Stimulated activated CD8-positive, alpha-beta memory T cell treated with anti-CD3 and anti-CD28 coated beads, Interleukin-7, amount 100 ng/mL, for 48 hours (primary cell): ENCODE measurements at places on chromosomes 11 and 22.

DNA sequence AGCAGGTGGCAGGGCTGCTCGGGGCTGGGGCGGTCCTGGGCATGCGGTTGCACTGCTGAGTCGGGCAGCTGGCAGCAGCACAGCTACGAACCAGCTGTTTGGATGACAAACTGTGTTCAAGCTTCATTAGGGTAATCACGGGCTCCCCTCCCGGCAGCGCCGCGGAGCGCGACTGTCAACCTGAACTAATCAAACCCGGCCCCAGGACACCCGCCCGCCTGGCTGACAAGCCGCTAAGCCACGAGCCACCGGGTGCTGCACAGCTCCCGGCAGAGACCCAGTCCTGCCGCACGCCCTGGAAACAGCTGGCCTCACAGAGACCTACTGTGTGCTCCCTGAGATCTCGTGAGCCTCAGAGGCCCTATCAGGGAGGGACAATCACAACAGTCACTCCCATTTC, 60.6 kb upstream of the TCF20 start:
- no peak for DNase-seq

- no peak for DNase-seq
Observed at GRCh38 chr11:132099692-132100091, 729.3 kb downstream of the NTM start.

GRCh38 chr11:75719340-75720239, 2.0 kb downstream of the MOGAT2 start:
- no peak for DNase-seq

DNA sequence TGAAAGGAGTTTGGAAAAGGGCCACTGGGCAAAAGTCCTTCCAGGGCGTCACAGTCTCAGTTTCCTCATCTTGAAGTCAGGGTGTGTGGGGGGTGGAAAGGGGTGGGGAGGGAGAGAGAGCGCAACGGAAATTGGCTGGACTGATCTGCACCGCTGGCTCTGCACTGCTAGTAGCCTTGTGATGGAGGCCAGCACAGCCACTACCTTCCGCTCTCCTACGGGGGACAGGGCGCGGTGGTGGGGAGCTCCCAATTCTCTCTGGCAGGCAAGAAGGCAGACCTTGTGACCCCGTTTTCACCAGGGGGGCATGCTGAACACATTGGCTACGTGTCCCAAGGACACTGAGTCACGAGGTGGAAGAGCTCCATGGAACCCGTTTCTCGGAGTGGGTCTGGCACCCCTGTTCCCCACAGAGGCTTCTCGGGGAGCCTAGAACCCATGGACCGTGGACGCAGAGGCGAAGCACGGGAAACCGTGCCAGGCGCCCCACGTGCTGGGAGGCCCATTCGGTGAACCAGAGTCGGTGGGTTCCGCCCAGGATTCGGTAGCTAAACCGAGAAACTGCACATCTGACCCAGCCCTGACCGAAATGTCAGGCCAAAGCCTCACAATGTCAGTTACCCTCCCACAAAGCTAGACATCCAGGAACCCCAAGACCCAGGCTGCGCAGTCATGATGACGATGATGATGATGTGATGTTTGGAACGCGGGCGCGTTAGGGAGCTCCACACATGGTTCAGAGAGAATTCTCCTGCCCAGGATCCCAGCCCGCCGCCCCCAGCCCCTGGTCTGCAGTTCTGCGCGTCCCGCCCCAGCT, 28.3 kb upstream of the WNT11 start:
- DNase-seq: no peak

GRCh38 chr11:133515107-133515506, 17.2 kb downstream of the OPCML start:
- DNase-seq: no peak

- no peak for DNase-seq
Observed at GRCh38 chr22:37275134-37275533, 7.2 kb upstream of the CYTH4 start.

GRCh38 chr22:50477923-50478322, 3.1 kb upstream of the SBF1 start:
- no peak for DNase-seq

- DNase-seq: no peak
Observed at GRCh38 chr22:43542681-43543521, 131.1 kb downstream of the MPPED1 start.

- peak; percentile 23 for DNase-seq
Observed at GRCh38 chr11:118436639-118437207, 431 bp downstream of the KMT2A start.

- no peak for DNase-seq
Observed at GRCh38 chr11:71286701-71287643, 34.6 kb upstream of the SHANK2 start.

DNA sequence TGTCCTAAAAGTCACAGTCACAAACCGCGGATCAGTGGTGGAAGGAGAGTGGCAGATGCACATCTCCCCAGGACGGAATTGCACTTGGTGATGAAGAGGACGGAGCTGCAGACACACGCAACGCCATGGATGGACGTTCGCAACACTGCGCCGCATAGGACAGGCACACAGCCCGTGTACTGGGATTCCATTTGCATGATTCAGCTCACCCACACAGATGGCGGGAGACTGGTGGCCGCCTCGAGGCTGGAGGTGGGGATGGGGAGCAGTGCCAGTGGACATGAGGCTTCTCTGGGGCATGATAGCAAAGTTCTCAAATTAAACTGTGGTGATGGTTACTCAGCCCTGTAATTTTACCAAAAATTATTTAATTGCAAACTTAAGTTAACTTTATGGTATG, 37.4 kb downstream of the DUSP8 start:
- DNase-seq: no peak

- DNase-seq: no peak
Observed at GRCh38 chr11:46278387-46279125, 1.1 kb downstream of the CREB3L1 start.

DNA sequence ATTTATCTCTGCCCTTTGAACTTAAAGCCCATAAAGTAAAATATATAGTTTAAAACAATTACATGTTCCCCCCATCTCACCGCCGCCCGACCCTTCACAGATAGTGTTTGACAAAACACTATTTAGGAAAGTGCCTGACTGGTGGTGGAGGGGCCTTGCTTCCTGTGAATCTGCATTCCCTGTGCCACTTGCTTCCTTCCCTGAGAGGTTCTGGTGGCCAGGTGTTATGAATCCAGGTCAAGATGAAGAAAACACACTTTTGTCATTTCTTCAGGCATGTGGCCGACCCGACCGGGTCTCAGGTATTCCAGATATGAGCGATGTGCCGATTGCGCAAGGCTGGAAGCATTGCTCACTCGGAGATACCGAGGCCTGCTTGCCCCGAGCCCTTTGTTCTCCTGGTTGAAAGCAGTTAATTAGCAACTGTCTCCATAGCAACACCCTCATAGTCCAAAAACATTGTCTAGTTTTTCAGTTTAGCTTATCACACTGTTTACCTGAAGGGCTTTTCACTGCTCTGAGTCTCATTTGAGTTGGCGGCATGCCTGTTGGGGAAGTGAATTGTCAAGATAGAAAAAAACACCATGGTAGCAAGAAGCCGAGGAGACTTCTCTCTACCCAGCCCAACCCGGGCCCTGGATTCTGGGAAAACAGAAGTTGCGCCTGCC, 128.3 kb downstream of the TEAD1 start:
- no peak for DNase-seq

- DNase-seq: no peak
Observed at GRCh38 chr11:15714641-15715399, 600.1 kb downstream of the INSC start.

GRCh38 chr11:12502046-12502445, 124.7 kb downstream of the PARVA start:
- no peak for DNase-seq

- DNase-seq: no peak
Observed at GRCh38 chr11:69378303-69379141, 84.6 kb downstream of the MYEOV start.

GRCh38 chr22:26608129-26608528, 9.7 kb downstream of the CRYBB1 start:
- no peak for DNase-seq

DNA sequence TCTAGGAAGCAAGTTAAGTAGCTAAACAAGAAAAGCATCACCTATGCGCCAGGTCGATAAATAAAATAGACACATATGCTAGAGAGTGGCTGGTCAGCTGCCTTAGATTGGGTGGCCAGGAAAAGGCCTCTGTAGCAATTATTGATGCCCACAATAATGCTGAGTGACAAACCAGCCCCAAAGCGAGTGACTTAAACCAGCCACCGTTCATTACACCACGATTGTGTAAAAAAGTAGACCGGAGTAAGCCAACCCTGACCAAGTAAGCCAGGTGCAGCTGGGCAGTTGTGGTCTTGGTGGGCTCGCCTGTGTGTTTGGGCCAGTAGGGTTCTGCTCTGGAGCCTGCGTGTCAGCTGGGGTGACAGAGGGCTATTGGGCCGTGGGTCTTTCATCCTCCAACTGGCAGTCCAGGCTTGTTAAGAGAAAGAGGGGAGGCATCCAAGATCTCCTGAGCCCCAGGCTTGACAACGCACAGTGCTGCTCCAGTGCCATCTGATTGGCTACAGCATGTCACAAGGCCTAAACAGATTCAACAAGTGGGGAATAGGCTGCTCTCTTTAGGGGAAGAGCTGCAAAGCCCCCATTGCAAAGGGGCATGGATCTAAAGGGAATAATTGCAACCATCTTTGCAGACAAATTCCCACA, 100.4 kb upstream of the PARVA start:
- no peak for DNase-seq

- DNase-seq: no peak
Observed at GRCh38 chr11:45405916-45406670, 120.0 kb upstream of the SYT13 start.

GRCh38 chr11:1205121-1205986, 17.5 kb upstream of the MUC5B start:
- no peak for DNase-seq

GRCh38 chr11:119853581-119854360, 124.8 kb upstream of the NECTIN1 start:
- no peak for DNase-seq

DNA sequence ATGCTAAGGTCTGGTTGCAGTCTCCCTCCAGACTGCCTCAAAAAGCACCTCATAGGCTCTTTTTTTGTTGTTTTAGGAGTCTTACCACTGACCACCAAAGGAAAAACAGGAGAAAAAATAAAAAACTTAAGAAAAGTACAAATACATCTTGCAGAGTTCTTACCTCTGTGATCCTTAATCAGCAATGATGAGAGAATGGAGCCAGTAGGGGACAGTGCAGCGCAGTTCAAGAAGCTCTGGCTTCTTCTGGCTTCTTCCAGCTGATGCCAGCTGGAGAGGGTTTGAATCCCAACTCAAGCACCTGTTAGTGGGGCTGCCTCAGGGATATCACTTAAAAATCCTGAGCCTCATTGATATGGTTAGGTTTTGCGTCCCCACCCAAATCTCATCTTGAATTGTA, 223.3 kb upstream of the ISX start:
- no peak for DNase-seq

- peak; percentile 32 for DNase-seq
Observed at GRCh38 chr11:14905104-14906033, 13.3 kb upstream of the CYP2R1 start.

- DNase-seq: no peak
Observed at GRCh38 chr11:72188267-72188666, 3.7 kb upstream of the FOLR1 start.

GRCh38 chr11:132520199-132520598, 1012.1 kb downstream of the OPCML start:
- DNase-seq: no peak
